Activated CD8-positive, alpha-beta T cell treated with anti-CD3 and anti-CD28 coated beads, Interleukin-2, amount 10 ng/mL, durations not matched to agents 7 days and 5 days (primary cell): ENCODE measurements at places on chromosomes 16 and 17.

DNA sequence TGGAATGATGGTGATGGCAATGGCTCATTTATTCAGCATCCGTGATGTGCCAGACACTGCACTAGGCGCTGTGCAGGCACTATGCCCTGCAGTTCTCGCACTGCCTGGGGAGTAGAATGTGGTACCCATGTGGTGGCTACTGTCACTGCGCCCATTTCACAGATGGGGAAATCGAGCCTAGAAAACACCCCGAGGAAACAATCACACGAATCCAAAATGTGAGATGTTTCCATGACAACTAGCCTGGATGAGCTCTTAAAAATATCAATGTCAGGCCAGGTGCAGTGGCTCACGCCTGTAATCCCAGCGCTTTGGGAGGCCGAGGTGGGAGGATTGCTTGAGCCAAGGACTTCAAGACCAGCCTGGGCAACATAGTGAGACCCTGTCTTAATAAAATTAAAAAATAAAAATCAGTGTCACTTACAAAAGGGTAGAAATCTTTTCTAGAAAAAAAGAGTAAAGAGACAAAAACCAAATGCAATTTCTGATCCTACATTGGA, 57.9 kb upstream of the TNRC6A start:
- no peak for DNase-seq
- H3K27ac ChIP-seq = no peak overlapping the region
- H3K4me1 ChIP-seq = peaks cover 6% of the 10 kb centered on the region
- H3K27me3 ChIP-seq = peaks cover 14% of the 10 kb centered on the region

DNA sequence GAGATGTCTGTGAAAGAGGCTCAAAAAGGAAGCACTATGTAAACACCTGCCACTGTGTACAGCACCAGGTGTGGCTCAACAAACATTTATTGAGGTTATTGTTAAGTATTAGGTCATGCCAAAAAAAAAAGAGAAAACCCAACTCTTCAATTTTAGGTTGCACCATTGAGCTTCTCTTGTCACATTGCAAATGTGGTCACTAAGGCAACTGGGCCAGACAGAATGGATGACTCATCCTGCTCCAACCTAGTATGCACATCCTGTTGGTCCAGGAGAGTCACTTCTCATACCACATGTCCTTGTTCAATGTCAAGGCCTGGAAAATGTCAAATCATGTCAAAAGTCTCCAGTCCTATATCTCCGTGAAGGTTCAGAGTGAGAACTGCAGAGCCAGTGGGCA, 25.0 kb downstream of the HOXB1 start:
- peaks cover 9% of the 10 kb centered on the region for H3K27me3 ChIP-seq
- H3K4me3 ChIP-seq = no peak overlapping the region
- H3K4me1 ChIP-seq = peaks cover 45% of the 10 kb centered on the region
- peak overlapping the region; percentile 46 for H3K27ac ChIP-seq
- peak; percentile 79 for DNase-seq

DNA sequence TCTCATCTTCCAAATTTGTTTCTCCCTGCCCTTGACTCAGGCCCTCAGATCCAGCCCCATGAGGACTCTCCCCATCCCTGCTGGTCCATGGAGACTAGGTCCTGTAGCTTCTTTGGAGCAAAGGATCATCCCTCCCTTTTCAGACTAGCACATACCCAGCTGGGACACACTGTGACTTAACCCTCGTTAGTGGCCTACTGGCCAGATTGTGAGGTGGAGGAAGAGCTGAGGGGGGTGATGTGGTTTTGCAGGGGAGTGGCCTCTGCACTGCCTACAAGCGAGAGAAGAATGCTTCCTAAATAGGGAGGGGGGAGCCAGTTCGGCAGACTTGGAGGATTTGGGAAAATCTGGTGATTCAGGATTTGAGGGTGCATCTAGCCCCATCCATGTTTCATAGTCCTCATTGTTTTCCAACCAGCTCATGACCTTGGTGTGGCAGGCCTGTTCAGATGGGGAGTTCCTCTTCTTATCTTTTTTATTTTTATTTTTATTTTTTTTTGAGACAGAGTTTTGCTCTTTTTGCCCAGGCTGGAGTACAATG, 47.8 kb upstream of the SLC47A1 start:
- no peak for DNase-seq
- H3K4me3 ChIP-seq = no peak overlapping the region
- no peak overlapping the region for H3K27ac ChIP-seq
- H3K36me3 ChIP-seq = no peaks in the 10 kb centered on the region

GRCh38 chr16:24609740-24610415, 70.5 kb downstream of the RBBP6 start:
- H3K27me3 ChIP-seq = peaks cover 37% of the 10 kb centered on the region
- no peak for DNase-seq
- no peaks in the 10 kb centered on the region for H3K36me3 ChIP-seq
- no peak overlapping the region for H3K4me3 ChIP-seq
- H3K4me1 ChIP-seq = peaks cover 6% of the 10 kb centered on the region
- H3K27ac ChIP-seq = no peak overlapping the region

- peaks cover under 1% of the 10 kb centered on the region for H3K27me3 ChIP-seq
- no peak overlapping the region for H3K4me3 ChIP-seq
- H3K36me3 ChIP-seq = no peaks in the 10 kb centered on the region
- no peak overlapping the region for H3K27ac ChIP-seq
These were observed 11.3 kb upstream of the PHOSPHO1 start for GRCh38 chr17:49241692-49242397.

DNA sequence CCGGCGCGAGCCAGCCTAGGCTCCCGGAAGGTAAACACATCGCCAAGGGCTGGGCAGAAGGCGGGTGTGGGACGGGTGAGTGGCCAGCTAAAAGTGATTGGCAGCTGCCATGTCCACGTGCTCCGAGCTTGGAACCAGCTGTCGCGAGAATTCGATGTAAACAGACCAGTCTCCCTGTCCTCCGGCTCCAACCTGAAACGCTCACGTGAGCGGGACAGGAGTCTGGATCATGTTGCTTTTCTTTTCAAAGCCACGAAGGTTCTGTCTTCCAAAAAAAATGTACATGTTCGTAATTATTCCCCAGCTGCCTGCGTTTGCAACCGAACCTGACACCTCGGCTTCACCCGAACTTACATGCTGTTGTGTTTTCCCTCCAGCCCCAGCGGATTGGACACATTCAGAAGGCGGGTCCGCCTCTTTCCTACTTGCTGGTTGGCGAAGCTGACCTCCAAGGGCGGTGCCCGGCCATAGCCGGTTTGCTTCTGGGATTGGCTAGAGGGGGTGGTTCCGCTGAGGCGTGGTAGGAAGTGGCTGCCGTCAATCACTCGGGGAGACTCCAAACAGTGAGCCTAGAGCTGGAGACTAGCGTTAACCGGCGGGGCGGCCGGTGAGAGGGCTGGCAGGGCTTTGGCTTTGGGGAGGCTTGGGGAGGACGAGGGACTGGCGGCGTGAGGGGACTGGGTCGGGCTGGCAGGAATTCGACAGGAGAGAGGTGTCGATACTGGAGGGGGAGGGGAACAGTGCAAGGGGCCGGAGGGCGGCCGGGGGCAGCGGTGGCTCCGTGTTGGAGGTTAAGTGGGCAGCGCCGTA, at the start of gene BCAS3:
Gene BCAS3, plus strand, starts transcription at position 544 of the 810 bp plus-strand sequence.
- peak within 1 kb of the TSS; percentile 89 for H3K27ac ChIP-seq
- H3K4me1 ChIP-seq = peaks cover 20% of the 10 kb centered on the region
- H3K36me3 ChIP-seq = no peaks in the 10 kb centered on the region
- peak; percentile 99 for DNase-seq
- H3K27me3 ChIP-seq = no peaks in the 10 kb centered on the region

DNA sequence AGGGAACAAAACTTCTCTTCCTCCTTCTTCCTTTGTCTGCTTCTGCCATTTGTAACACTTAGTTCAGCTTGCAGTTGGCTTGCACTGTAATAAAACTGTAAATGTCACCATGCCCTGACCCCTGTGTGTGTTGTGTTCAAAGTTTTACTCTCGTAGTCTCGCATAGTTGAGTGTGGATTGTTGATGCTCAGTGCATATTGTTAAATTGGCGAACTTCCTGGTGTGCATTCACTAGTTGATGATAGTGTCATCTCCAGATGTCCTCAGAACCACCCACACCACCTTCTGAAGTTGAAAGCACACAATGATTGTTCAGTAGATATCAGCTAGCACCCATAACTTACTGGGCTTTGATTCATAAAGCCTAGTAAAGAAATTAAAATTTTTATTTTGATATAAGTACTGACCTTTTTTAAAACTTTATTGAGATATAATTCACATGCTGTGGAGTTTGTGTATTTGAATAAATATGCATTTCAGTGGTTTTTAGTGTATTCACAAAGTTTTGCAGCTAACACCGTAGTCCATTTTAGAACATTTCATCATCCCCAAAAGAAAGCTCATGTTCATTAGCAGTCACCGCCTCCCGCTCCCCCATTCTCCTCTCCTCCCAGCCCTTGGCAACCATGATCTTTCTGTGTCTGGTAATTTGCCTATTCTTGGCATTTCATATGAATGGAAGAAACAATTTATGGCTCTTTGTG, 25.0 kb downstream of the USP10 start:
- peaks cover 69% of the 10 kb centered on the region for H3K4me1 ChIP-seq
- no peaks in the 10 kb centered on the region for H3K27me3 ChIP-seq

- no peak for DNase-seq
- H3K27ac ChIP-seq = peak overlapping the region; percentile 62
- peaks cover 16% of the 10 kb centered on the region for H3K4me1 ChIP-seq
- H3K27me3 ChIP-seq = no peaks in the 10 kb centered on the region
- peaks cover 4% of the 10 kb centered on the region for H3K36me3 ChIP-seq
These were observed 436.7 kb downstream of the MAF start for GRCh38 chr16:79163691-79164387.

DNA sequence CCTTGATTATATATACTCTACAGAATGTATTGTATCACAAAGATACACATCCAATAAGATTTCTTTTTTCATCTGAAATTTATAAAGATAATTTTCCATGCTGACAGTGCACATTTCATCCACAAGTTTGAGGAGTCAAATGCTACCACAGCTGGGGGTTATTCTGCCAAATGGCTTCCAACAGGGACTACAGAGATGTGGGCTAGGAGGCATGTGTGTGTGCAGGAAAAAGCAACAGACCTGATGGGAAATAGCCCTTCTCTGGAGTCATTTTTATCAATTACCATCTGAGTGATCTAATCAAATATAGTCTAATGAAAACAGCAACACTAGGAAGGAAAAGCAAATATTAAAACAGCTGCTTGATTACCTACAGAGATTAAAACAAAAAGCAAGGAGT, 290.5 kb downstream of the CEP112 start:
- H3K36me3 ChIP-seq = no peaks in the 10 kb centered on the region
- H3K27ac ChIP-seq = no peak overlapping the region
- no peaks in the 10 kb centered on the region for H3K4me1 ChIP-seq
- peaks cover 2% of the 10 kb centered on the region for H3K27me3 ChIP-seq
- H3K4me3 ChIP-seq = no peak overlapping the region
- no peak for DNase-seq

DNA sequence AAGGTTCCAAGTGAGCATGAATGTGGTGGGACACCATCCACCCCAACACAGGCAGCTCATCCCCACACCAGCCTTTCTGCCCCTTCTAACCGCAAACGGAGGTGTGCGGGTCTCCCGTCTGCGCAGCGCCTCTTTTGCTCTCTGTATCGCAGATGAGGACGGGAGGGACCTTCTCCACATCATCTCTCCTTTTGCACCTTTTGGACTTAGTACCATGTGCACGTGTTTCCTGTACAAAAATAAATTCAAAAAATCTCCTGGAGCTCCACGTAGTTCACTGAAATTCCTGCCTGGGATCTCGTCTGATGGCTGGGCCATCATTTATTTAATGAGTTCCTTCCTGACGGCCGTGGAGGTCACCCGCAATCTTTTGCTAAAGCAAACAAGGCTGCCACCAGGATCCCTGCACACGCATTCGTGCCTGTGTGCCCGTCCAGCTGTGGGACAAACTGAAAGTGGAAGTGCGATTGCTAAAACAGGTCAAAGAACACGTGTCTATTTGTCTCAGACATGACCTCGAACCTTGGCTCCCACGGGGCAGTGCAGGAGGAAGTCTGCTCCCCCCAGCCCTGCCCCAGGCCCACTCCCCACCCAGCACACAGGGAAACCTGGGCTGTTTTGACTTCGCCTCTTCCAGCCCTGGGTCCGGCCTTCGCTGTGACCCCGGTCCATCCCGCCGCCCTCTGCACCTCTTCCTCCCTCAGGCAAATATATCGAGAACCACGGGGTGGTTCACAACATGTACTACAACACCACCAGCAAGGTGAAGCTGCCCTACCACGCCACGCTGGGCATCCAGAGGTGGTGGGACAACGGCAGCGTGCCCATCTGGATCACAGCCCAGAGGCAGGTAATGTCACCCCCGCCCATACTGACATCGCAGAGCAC, 2.3 kb downstream of the ENPP7 start:
- peak overlapping the region; percentile 75 for H3K27ac ChIP-seq
- peak overlapping the region; percentile 64 for H3K4me3 ChIP-seq
- no peaks in the 10 kb centered on the region for H3K36me3 ChIP-seq
- H3K4me1 ChIP-seq = peaks cover 25% of the 10 kb centered on the region
- peak; percentile 47 for DNase-seq
- no peaks in the 10 kb centered on the region for H3K27me3 ChIP-seq

DNA sequence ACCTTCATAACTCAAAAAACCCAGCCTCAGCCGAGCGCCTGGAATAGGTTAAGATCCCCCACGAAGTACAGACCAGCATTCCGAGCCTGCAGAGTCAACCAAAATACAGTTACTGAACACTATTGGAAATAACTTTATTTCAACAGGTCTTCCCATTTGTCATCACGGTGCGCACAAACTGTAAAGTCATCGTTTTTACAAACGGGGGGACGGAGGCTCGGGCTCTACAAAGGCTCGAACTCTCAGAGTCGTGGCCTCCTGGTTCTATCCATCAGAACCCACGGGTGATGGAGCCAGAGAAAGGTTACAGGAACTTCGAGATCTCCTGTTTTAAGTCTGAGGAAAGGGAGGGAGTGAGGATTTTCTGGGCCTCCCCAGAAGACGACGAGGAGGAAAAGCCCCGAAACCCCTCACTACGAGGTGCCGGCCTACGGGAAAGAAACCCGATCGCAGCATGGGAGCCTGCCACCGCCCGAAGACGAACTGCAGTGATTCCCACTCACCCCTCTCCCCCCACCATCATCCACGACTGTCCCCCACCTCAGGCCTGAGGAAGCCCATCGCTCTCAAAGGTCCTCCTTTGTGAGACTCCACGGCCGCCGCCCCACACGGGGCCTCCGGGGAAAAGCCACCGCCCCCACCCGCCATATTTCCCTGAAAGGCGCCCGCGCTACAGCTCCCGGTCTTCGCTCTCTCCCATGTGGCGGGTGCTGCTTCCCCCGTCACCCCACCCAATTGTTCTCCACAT, 917 bp downstream of the YWHAE start:
- H3K4me1 ChIP-seq = peaks cover 29% of the 10 kb centered on the region
- peak overlapping the region; percentile 96 for H3K27ac ChIP-seq
- no peaks in the 10 kb centered on the region for H3K27me3 ChIP-seq
- H3K4me3 ChIP-seq = peak overlapping the region; percentile 94
- H3K36me3 ChIP-seq = peaks cover 35% of the 10 kb centered on the region

- DNase-seq = no peak
- H3K36me3 ChIP-seq = peaks cover 56% of the 10 kb centered on the region
- no peaks in the 10 kb centered on the region for H3K27me3 ChIP-seq
- peaks cover 4% of the 10 kb centered on the region for H3K4me1 ChIP-seq
- H3K4me3 ChIP-seq = no peak overlapping the region
These were observed 16.9 kb downstream of the BLMH start for GRCh38 chr17:30274887-30275286.
